ENCODE measurements at places on chromosomes 11 and 22.
A peak's percentile ranks its signal among the peaks of the same experiment; 100 is the strongest.

- DNase-seq = no peak
Observed at GRCh38 chr11:119861160-119861559, 132.2 kb upstream of the NECTIN1 start.

DNA sequence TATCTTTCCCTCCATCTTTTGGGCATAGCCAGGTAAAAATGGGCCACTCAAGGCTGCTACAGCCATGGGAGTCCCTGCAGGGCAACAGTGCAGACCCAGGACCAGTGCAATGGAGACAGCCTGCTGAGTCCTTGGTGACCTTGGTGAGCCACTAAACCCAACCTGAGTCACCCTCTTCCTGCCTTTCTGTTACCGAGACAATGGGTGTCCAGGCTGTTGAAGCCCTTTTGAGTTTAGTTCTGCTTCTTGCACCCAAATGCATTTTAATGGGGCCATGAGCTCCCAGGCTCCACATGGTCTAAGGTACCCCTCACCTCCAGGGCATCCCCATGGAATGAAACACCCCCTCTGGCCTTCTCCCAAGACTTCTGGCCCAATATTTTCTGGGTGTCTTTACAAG lies 874 bp upstream of the PLAAT4 start:
- peak; percentile 48 for DNase-seq

GRCh38 chr11:130886704-130887103 lies 29.6 kb downstream of the SNX19 start:
- no peak for DNase-seq

GRCh38 chr11:9718147-9718546 lies 54.3 kb downstream of the SWAP70 start:
- DNase-seq = no peak

DNA sequence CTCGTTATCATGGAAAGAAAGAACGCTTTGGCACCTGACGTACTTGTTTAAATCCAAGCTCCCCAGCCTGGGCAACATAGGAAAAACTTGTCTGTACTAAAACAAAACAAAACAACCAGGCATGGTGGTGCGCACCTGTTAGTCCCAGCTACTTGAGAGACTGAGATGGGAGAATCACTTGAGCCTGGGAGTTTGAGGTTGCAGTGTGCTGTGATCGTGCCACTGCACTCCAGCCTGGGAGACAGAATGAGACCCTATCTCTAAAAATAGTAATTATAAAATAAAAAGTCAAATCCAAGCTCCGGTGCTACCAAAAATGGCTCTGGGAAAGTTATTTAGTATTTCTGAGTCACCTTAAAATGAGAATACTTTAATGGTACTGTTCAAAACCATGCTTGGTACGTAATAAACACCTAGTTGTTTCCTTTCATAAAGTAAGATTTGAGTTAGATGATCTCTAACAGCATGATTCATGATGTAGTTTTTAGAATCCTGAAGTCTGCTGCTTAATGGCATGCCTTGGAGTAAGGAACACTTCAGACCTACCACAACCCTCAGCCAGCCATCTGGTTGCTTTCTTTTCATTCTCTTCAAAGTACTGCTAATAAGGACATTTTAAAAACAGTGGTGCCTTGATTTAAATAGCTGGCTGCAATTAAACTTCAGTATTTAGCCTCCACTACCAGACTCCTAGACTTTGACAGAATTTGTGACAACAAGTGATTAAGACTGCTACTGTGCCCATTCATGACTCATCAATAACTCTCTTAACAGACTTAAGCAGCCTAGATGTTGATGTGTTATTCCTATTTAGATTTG lies 8.4 kb downstream of the PPME1 start:
- no peak for DNase-seq

- no peak for DNase-seq
Observed at GRCh38 chr11:92550411-92550810, 325.8 kb downstream of the FAT3 start.

- no peak for DNase-seq
Observed at GRCh38 chr11:34358258-34358727, 483 bp upstream of the ABTB2 start.

DNA sequence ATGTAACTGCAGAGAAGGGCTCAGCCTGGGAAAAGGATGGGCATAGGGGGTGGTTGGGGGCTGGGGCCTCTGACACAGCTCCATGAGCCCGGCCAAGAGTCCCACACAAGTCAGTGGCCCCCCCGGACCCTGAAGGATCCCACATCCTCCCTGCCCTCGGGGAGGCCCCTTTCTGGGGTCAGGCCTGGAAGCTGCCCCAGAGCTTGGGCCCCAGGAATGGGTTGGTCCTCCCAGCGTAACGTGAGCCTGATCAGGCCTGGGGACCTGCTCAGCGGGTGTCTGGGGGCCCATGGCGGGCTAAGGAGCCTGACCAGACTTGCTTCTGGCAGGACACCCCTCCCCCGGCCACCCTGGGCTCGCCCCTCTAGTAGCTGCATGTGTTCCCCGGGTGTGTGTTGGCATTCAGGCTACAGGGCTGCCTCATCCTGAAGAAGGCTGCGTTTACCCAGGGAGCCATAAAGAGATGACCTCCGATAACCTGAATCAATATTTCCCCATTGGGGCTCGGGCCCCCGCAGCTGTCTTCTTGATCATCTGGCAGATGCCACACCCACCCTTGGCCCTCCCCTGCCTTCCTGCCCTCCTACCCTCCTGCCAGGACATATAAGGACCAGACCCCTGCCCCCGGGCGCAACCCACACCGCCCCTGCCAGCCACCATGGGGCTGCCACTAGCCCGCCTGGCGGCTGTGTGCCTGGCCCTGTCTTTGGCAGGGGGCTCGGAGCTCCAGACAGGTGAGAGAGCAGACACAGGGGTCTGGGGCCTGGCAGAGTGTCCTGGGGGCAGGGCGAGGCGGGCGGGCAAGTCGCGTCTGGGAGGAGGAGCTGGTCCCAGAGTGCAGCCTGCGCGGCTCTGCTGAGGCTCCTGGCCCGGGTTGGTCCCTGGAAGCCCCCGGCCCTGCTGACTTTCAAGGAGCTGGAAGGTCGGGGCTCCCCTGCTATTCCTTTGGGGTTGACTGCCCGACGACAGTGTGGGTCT lies at the start of gene MUC2:
Gene MUC2 (plus strand): TSS at position 631 of the 978 bp plus-strand sequence.
- no peak for DNase-seq

- no peak for DNase-seq
Observed at GRCh38 chr11:58503361-58503856, 4.5 kb downstream of the OR5B21 start.

All from CD4-positive, alpha-beta T cell treated with Interferon alpha-2 for 1 hour (primary cell).